CD4-positive, alpha-beta T cell treated with Interleukin-15 for 1 hour (primary cell): ENCODE measurements at places on chromosomes 3 and 15.

- DNase-seq: no peak
Observed at GRCh38 chr3:29286478-29287240, 5.8 kb downstream of the RBMS3 start.

- no peak for DNase-seq
Observed at GRCh38 chr3:147299656-147300055, 106.7 kb downstream of the ZIC4 start.

DNA sequence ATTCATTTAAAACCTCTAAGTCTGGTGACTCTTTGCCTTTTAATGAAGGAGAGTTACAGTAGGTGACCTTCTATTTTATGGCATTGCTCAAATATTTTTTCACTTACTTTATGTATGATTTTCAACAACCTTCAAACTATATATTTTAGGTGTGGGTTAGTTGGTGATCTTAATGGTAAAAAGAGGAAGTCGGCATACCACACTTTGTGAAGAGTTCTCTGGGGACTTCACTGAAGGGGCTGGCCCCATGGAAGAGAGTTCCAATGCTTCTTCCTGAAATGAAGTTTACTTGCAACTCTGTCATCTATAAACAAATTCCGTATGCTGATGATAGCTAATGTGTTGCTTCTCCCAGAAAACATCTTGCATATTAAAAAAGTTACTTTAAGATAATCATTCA lies 647.0 kb upstream of the SGO1 start:
- DNase-seq: no peak

- DNase-seq: no peak
Observed at GRCh38 chr3:48404440-48405342, 25.2 kb downstream of the PLXNB1 start.

- DNase-seq: no peak
Observed at GRCh38 chr3:113166719-113167492, 44.5 kb upstream of the BOC start.

- DNase-seq: no peak
Observed at GRCh38 chr3:11641683-11642430, 1.9 kb downstream of the VGLL4 start.

GRCh38 chr3:190108804-190109203 lies 11.9 kb downstream of the P3H2 start:
- DNase-seq: no peak

DNA sequence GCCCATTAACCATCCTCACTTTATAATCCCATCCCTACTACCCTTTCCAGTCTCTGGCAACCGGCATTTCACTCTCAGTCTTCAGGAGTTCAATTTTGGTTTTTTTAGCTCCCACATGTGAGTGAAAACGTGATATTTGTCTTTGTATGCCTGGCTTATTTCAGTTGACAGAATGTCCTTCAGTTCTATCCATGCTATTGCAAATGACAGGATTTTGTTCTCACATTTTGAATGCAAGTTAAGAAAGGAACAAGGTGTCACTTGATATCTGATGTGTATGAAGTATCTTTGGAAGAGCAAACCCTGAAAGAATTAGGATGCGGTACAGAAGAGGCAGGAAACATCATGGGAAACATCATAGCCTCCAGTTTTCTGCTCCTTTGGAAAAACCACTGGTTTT lies 298.1 kb downstream of the THSD4 start:
- no peak for DNase-seq

DNA sequence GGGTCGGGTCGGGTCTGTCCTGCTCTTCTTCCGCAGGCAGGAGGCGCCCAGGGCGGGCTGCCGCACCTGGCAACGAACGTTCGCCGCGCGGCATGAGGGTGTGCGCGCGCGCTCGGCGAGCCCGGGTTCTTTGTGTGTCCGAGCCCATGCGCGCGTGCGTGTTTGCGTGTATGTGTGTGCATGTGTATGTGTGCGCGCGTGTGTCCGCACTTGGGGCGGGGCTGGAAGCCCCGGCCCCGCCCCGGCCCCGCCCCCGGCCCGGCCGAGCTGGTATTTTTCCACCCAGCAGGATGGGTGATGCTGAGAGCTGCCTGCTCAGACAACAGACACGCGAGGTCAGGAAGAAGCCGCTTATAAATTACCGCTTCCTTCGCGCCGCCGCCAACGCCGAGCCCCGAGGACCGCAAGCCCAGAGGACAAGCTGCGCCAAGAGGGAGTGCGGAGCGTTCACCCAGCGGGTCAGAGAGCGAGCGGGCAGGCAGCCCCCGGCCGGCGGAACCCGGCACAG lies at the start of gene SLC6A6:
TSS of gene SLC6A6 (plus strand) at position 303 of the 508 bp plus-strand sequence. CDS start 41,029 bp downstream, outside the sequence.
- peak; percentile 96 for DNase-seq

DNA sequence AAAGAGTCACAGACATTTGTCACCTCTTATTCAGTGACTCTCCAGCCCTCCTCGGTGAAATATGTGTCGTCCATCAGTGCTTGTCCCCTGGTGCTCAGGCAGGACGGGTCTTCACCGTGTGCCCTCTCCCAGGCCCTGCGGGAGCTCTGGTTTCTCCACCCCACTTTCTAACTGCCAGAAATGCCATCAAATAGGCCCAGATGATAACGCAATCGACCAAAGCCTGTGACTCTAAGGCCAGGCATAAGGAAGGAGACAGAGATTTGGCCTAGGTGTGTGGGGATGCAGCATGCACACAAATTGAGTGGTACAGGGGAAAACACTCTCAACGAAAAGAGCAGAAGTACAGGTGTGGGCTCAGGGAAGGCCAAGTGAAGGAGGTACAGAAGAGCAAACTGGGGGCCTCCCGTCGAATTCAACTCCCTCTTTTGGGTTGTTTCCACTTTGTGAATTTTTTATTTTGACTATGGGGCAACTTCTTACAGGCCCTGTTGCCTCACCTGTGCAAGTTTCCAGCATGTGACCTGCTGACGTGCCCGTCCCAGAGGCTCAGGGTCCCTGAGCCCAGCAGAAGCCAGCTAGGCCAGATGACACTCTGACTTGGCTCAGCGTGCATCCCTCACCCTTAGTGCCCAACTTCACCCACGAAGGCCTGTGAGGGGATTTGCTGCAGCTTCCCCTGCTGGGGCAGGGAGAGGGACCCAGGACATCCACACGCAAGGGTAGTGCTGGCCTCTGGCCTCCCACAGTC lies 4.7 kb downstream of the NUP210 start:
- no peak for DNase-seq

DNA sequence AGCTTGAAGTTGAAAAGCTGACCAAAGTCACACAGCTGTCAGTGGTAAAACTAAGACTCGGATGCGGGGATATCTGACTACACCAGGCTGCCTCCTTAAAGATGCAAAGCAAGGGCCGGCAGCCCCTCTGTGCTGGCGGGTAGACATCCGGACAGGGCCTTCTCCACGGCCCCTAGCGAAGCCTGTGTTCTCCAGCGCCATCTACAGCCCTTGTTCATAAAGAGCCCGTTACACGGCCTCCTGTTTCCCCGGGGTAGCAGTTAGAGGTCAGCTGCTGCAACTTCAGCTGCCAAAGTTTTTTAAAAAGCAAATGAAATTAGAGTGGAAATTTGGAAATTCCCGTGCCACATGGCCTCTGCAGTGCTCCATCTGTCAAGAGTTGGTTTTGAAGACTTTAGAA lies 383.0 kb downstream of the TBL1XR1 start:
- DNase-seq: no peak

DNA sequence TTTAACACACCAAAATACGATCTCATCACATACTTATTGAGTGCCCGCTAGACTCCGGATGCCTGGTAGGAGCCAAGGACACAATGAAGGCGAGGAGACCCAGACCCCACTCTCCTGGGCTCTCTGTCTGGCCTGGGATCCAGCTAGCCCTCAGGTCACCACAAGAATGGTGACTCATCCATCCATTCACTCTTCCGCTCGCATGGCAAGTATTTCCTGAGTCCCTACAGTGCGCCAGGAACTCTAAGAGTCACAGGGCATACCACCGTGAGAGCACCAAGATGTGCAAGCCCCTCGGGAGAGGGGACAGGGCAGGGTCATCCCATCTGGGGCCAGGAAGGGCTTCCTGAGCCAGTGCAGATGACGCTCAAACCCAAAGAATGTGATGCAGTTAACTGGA lies 101.6 kb upstream of the PRR20G start:
- no peak for DNase-seq

DNA sequence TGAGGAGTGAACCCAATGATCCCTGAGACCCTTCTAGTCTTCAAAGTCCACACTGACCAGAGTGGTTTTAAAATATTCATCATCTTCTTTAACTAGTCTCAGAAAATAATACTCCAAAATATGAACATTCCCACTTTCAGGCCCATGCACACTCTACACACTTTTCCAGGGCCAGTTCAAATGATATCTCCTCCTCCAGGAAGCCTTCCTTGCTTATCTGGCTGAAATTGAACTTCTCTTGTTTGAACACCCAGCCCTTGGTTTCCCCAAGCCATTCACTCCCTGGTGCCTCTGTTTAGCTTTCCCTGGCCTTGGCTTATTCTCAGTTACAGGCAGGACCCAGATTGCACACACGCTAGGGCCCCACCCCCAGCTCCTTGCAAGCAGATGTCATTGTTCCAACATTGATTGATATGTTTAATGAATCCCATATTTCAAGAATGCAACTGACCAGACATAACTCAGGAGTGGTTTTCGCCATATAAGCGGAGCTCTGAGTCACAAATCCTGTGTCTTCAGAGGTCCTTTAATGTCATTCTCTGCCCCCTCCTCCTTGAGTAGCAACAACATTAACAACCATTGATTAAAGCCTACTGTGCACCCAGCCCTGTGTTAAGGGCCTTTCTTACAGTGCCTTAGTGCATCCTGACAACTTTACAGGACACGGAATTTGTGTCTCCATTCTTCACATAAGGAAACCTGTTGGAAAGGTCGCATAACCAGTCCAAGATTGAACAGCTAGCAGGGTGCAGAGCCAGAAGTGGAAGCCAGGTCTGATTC lies 2.1 kb downstream of the ITGA11 start:
- no peak for DNase-seq

DNA sequence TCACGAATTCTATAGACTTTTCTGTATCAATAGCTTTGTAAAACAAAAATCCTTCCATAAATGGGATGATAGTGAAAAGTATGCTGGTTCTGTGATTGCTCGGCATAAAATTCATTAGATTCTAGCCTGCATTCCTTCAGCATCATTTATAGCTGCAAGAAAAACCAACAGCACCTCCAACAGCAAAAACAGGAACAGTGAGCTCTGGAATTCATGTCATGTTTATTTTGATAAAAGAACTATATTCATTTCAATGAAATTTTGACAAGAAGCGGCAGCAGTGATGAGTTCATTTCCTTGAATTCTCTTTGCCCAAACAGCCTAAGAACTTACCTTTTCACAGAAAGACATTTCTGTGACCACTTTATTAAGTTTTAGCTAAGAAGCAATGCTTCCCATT lies 515.2 kb upstream of the CCDC54 start:
- DNase-seq: no peak

DNA sequence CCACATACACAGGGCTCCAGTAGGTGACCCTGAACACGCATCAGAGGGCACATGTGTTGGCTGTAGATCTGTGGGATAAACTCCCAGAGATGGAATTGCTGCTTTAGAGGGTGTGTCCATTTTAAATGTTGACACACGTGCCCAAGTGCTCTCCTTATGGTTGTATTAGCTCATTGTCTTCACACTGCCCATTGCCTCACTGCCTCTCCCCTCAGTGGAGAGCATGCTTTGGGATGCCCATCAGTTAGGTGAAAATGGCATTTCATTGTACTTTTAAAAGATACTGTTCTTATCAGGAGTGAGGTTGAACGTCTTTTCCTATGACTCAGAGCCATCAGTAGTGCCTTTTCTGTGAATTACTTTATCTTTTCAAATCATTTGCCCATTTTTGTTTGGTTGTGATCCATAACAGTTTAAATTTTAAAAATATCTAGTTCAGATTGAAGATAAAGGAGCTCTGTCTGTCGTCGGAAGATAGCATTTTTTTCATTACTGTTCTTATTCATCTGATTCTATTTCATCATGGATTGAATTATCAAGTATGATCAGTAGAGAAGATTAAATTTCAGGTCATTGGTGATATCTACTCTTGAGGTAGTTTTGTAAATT lies 120.7 kb downstream of the CHDH start:
- DNase-seq: no peak

GRCh38 chr3:117547956-117548550 lies 838.5 kb downstream of the TUSC7 start:
- DNase-seq: no peak

GRCh38 chr3:139134678-139135372 lies 90.1 kb upstream of the PRR23C start:
- DNase-seq: no peak

- no peak for DNase-seq
Observed at GRCh38 chr3:128009952-128010846, 42.0 kb upstream of the SEC61A1 start.

DNA sequence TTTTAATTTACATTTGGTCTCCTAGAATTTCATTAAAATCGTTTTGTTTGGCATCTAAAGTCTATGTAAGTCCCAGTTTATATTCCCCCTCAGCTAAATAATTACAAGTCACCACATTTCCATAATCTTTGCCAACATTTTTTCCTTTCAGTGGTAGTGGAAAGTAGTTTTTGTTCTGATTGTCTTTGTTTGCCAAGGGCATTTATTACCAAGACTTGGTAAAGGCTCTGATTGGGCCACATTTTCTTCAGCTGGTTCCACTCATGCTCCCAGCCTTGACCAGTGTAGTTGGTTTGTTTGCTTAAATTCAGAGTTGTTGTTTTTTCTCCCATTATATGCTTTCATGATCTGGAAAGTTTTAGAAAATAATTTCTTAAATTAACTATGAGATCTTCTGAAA lies 153.4 kb upstream of the MME start:
- DNase-seq: no peak

DNA sequence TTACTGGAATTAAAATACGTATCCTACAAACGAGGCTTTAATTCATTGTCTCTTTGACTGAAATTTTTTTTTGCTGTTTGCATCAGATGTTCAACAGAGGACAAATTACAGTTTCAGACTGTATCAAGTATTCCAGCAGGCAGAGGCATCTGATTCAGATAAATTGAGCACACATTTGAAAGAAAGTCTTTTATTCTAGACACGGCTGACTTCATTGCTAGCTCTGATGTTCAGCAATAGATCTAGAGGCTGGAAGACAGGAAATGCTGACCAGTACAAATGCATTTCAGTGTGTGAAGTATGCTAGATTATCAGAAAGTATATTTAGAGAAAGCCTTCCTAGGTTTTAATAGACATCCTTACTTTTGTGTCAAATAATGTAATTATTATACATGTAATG lies 472.2 kb downstream of the NLGN1 start:
- no peak for DNase-seq

DNA sequence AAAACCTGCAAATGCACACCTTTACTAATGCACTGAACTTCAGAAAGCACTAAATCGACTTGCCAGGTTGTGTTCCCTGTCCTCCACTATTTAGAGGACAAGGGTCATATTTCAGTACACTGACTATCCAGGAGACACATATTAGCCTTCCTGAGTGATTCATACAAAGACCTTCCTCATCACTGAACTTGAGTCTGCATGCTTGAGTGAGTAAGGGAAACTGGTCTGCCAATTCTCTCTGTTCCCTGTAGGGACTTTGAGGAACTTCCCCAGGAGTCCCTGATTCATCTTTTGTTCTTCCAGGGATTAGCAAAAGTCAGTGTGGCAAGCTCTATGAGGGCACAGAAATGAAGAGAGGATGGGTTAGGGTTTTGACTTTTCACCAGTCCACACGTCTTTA lies 565.9 kb downstream of the PDCD6IP start:
- DNase-seq: no peak
